ENCODE measurements at places on chromosomes 13 and 19.

- DNase-seq = no peak
Measured at GRCh38 chr19:38078302-38078930, 145.6 kb downstream of the DPF1 start.

DNA sequence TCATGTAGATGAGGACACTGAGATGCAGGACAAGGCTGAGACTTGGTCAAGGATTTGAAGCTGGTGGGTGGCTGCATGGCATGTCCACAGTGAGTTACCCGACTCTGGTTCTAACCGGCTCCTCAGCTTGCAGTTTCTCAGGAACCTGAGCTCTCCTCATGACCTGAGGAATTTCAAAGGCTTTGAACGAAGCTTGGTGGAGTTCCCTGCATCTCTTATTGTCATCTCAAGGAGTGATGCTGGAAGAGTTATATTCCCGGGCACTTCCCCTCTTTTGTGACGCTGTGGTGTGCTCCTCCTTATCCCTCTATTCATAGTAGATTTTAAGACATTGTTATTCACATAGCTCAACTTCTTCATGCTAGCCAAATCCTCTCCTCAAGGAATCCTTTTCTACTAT lies 500.1 kb upstream of the HTR2A start:
- DNase-seq = no peak

GRCh38 chr13:56338421-56338820 lies 802.3 kb upstream of the PRR20A start:
- DNase-seq = no peak

DNA sequence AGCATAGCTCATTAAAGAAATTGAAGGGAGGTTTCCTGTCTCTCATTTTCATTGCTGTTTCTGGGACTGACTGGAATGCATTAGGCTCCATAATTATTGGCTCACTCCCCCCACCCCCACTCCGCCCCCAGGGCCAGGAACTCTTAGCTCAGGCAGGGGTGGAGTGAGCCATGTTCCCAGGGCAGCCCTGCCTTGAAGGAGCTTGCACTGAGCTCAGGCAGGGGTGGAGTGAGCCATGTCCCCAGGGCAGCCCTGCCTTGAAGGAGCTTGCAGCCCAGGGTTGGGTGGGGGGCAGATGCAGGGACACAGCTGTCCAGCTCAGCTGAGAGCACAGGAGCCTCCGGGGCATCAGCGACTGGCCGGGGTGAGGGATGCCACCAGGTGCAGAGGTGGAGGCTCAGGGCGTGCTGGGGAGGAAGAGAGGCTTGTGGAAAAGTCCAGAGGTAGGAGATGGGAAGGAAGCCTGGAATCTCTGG lies 39.1 kb upstream of the TFDP1 start:
- no peak for DNase-seq

GRCh38 chr19:3949997-3950859 lies 17.4 kb downstream of the NMRK2 start:
- no peak for DNase-seq

GRCh38 chr19:39264306-39265290 lies 3.6 kb upstream of the IFNL2 start:
- no peak for DNase-seq

DNA sequence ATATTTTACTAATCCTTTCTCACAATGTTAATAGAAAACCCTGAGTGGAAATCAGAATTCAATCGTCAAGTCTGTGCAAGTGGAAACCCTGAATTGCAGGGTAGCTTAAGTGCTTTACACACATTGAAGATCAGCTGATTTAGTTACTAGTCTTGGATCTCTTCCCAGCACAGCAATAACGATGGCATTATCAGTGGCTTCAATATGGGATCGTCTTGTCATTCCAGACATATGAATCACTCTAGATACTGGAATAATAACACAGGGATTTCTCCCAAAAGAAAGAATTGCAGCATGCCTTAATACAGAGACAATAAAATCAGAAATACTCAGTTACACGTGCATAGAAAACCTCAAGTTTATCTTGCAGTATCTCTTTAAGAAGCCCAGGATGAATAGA lies 12.6 kb upstream of the METTL21C start:
- DNase-seq = no peak

DNA sequence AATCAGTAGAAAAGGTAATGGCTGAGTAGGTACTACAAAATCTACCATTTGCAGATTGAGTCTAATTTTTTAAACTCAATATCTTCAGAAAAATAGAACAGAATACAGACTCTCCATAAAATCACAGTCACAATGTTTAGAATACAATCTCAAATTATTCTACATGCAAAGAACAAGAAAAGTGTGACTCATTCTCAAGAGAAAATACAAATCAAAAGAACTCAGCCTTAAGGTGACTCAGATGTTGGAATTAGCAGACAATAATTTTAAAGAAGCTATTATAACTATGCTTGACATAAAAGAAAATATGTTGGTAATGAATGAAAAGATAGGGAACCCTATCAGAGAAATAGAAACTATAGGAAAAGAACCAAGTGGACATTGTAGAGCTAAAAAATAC lies 78.9 kb downstream of the RXFP2 start:
- no peak for DNase-seq

GRCh38 chr13:93254775-93255174 lies 28.2 kb downstream of the GPC6 start:
- DNase-seq = no peak

- no peak for DNase-seq
Measured at GRCh38 chr19:29247872-29248271, 34.9 kb upstream of the UQCRFS1 start.

GRCh38 chr13:43377973-43378372 lies 354.6 kb downstream of the DNAJC15 start:
- DNase-seq = no peak

DNA sequence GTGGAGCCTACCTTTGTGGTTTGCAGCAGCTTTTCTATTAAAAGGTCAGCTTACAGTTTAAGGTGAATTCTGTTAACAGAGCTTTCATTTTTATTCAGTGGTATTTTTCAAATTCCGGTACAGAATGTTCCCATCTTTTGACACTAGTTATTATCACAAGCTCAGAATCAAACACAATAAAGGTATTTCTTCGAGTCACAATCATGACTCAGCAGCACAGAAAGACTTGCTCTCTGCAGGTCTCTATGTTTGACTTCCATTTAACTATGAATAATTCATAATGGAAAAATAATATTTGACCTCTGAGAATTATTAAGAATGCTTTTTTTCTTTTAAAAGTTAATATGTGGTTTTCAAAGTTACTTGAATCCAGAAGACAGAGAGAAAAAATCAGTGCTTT lies 28.2 kb downstream of the DACH1 start:
- DNase-seq = no peak

All from stimulated activated CD4-positive, alpha-beta T cell treated with anti-CD3 and anti-CD28 coated beads, TNF-alpha, amount 100 ng/mL, for 24 hours (primary cell).